A549 treated with Mapracorat at 1 μM for 4 hours (cell line): ENCODE measurements at places on chromosomes 7 and 10. TPM values are rescaled to one million over a fixed set of nuclear protein-coding genes. Genes with fewer than 3 reads are reported as not detected.

AKR1C4 gene
- 0.15 to 0.25 TPM (median 0.21 TPM) in 4 of 5 replicates, not detected in the other for total RNA-seq

SLC25A40 gene
- 5.7 to 10.1 TPM (median 9.1 TPM) in 5 replicates for total RNA-seq

HOGA1 gene
- total RNA-seq = 1.6 to 2.6 TPM (median 1.8 TPM) in 5 replicates

KLHDC10 gene
- 9.9 to 15.7 TPM (median 13.6 TPM) in 5 replicates for total RNA-seq

AKR1E2 gene
- 4.9 to 8.0 TPM (median 5.6 TPM) in 5 replicates for total RNA-seq

MACC1 gene
- not detected in 5 replicates for total RNA-seq
